ENCODE measurements at places on chromosomes 1 and 21.

GRCh38 chr1:245107776-245108114 is 47.0 kb upstream of the KIF26B start:
- DNase-seq: no peak

DNA sequence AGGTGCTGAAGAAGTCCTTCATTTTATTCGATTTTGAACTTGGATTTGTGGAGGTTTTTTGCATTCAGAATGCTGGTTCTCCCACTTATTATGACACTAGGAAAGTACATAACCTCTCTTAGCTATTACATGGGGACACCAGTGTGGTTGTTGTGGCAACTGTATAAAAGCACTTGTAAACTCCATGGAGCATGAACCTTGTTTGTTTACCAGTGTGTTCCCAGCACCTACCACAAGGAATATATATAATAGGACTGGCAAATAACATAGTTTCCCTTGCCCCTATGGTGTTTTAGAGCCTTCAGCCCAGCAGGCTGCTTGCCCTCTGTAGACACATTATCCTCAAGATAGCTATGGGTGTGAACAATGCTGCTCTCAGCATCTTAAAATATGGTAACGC is 43.1 kb downstream of the RASSF5 start:
- DNase-seq: no peak

DNA sequence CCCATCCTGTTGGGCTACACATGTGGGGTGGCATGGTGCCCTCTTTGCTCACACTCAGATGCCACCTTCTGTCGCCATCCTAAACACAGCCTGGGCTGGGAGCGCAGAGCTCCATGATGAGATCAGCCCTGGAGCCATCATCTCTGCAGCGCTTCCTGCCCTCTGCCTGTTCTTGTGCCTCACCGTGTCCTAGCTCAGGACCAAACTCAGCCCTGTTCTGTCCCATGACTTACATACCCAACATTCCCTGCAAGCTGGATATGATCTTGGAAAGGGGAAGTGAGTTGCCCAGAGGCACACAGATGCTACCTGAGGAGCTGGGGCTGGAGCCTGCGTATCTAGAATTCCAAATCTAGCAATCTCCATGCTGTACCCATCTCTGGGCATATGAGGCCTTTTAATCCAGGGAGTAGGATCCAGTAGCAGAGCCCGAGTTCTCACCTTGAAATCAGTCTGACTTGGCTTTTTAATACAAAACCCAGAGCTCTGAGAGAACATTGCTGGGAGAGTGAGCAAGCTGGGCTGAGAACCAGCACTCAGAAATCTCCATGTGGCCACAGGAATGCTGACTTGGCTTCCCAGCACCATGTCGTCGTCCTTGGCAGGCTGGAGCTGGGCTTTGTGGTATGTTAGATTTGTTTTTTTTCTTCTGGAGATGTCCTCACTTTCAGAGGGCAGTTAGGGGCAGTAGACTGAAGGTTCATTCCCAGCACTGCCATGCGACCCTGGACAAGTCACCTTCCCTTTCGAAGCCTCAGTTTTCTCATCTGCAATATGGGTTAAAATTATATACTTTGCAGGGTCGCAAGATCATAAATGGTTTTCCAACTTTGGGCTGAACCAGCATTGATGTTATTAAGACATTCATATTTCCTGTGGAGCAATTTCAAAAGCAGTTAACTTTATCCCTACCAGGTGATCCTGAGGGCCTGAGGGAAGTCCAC is 2.6 kb downstream of the ALPL start:
- DNase-seq: peak; percentile 99

GRCh38 chr1:17427696-17428660 is 11.5 kb downstream of the RCC2 start:
- DNase-seq: no peak

DNA sequence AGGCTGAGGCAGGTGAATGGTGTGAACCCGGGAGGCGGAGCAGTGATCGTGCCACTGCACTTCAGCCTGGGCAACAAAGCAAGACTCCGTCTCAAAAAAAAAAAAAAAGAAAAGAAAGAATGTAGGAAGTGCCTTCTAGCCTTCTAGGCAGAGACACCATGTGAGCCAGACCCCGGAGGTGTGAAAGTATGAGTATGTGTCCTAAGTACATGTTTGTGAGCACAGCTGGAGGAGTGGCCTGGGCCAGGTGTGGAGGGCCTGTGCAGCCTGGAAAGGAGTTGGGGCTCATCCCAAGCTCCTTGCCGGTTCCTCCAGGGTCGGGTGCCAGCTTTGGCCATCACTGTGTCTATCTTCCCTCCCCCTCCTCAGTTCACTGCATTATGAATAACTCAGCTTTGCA is 13.0 kb downstream of the SOX13 start:
- no peak for DNase-seq

DNA sequence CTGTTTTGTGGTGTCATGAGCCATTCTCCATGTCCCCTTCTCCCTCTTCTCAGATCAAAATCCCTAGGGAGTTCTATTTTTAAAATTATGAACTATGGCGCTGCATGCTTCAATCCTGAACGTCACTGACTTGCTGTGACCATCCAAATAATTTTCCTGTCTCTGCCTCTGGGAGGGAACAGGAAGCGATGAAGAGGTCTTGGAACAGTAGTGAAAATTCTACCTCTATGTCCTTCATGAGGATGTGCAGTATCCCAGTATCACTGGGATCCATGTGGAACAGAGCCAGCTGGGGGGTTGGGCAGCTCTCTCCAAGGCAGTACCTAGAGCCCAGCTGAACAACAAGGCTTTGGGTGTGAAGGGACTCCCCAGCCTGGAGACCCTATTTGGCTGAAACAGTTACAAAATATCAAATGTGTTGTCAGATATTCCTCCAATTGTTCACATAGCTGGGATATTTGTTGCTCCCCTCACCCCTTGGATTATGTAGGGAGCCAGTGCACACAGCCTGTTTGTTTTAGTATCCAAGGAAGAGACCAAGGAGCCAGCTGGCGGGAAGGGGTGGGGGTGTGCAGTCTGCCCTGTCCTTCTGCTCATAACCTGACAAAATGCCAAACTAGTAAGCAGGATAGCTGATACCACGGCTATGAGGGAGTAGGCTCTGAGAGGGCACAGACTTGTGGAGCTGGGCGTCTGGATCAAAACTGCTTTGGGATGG is 7.6 kb downstream of the DCLRE1B start:
- DNase-seq: peak; percentile 71

DNA sequence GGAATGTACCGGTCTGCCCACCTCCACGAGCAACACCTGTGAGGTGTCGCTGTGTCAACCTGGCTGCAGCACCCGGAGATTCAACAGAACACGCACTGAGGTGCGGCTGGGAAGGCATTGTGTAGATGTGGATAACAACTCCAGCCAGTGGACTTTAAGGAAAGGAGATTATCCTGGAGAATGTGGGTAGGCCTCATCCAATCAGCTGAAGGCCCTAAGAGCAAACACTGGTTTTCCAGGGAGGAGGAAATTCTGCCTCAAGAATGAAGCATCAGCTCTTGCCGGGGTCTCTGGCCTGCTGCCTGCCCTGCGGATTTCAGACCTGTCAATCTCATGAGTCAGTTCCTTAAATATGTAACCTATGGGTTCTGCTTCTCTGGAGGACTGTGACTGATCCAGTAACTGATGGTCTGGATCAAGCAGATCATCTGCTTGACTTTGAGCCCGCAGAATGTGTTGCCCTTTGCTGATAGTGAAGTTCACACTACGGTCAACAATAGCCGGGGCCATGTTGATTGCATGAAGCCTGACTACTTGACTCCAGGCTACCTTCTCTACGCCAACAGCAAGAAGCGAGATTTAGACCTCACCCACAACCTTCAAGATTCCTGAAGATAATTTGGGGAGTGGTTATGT is 15.9 kb upstream of the PRDM15 start:
- peak; percentile 85 for DNase-seq
